Stimulated activated CD8-positive, alpha-beta memory T cell treated with anti-CD3 and anti-CD28 coated beads, Interleukin-7, amount 100 ng/mL, for 4 hours (primary cell): ENCODE measurements at places on chromosomes 16 and 17.

DNA sequence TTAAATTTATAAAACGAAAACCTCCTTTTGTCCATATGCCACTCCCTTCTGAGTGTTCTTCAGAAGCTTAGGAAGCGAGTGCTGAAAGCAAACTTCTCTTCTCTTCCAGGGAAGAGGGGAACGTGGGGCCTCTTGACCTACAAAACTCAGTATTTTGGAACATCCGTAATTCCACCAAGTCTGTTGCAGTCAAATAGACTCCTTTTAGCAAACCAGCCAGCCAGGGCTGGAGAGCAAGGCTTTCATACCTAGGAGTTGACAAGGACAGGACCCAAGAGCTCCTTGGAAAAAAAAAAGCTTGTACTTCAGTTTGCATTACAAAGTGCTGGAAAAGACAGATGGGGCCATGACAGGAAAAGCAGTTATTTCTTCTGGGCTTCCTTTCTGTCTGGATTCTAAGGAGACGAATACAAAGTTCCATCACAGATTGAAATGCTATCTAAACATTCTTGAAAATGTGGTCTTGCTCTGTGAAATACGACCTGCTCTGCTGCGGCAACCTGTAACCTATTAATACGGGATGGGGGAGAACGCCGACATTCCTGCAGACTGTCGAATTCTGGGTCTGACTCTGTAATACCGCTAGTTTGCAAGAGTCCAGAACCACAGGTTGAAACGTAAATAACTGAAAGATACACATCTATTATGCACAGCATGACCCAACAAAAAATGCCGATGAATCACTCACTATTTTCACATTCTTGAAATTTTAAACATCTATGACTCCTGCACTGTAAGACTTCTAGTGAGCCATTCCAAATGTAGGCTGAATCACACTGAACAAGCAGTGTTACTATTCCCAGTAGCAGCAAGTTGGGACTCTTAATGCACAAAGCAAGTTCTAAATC, 20.6 kb downstream of the VPS53 start:
- DNase-seq: no peak

DNA sequence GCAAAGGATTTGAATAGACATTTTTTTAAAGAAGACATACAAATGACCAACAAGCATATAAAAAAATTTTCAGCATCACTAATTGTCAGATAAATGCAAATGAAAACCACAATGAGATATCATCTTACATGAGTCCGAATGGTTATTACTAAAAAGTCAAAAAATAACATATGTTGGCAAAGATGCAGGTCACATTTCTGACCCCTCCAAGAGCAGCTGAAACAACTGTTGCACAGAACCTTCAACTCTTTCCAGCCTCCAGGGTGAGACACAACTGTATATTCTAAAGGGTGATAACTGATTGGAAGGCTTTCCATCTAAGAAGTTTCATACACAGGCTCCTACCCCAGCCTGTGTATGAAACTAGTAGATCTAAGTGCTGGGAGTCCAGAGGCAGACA, 51.9 kb downstream of the SLFN5 start:
- DNase-seq: no peak

GRCh38 chr16:10485698-10486382, 94.6 kb downstream of the EMP2 start:
- DNase-seq: no peak

DNA sequence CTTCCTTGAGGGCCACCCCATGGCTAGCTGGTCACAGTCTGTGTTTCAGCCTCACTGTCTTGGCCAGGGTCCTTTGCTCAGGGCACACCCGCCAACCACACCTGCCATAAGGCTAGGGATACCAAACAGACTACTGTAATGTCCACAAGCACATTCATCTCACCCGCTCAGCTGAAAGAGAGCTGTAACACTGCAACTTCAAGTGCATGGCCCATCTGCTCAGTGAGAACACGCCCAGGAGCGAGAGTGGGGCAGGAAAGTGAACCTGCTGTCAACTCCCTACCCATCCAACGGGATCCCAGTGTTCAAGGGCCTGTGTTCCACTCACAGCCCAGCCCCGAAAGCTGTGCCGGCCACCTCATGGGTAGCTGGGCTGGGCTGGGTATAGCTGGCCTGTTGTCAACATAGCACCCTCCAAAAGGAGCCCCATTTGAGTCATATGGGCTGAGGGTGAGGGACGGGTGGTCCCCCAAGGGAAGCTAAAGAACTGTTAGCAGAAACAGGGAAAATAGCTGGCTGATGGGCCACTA, 55.7 kb downstream of the SCNN1B start:
- no peak for DNase-seq

DNA sequence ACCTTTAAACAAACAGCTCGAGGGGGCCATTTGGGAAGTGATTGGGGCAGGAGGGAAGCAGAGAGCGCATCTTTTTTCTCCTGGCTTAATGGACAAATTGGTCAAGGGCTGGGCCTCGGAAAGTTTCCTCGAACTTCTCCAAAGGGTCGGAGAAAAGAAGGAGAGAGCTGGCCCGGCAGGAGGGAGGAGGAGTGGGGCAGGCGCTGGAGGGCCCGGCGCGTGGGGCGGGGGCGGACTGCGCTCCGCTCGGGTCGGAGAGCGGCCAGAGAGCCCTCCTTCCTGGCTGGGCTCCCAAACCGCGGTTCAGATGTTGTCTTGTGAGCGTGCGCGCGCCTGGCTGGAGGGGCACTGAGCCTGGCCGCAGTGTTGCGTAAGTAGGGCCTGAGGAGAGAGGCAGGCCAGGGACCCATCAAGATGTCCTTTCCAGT, 1.2 kb downstream of the MMP2 start:
- no peak for DNase-seq

DNA sequence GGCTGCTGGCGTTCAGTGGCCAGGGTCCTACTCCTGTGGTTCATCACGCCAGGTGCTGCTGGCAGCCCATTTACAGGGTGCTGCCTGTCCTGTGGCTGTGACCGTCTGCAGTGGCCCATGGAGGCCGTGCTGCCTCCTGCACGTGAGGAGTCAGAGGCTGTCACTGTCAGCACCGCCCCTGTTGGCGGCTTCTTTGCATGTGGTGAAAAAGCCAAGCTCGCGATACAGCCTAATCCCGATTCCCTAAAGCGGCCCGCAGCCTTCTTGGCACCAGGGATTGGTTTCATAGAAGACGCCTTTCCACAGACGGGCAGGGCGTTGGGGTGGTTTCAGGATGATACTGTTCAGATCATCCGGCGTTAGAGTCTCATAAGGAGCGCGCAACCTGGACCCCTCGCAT, 35.3 kb downstream of the RAB11FIP3 start:
- no peak for DNase-seq

DNA sequence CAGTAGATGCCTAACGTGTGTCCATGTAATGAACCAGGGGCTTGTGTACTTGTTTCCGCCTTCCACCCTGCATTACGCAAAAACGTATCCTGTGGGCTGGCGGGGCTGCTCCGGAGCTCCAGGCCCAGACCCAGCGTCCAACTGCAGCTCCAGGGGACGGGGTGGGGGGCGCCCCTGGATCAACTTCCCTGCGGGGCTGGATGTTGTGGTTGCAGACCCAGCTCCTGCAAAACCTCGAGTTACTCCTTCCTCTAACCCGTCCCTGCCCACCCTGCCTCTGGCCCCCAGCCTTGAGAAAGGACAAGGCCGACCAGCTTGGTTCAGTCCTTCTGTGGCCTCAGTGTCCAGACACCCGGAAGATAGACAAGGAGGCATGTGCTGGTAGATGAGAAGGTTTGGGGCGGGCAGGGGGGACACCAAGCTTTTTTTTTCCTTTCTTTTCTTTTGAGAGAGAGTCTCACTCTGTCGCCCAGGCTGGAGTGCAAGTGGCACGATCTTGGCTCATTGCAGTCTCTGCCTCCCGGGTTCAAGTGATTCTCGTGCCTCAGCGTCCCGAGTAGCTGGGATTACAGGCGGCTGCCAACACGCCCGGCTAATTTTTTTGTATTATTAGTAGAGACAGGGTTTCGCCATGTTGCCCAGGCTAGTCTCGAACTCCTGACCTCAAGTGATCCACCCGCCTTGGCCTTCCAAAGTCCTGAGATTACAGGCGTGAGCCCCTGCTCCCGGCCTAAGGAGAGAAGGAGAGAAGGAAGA, 731 bp upstream of the EXOC7 start:
- no peak for DNase-seq

DNA sequence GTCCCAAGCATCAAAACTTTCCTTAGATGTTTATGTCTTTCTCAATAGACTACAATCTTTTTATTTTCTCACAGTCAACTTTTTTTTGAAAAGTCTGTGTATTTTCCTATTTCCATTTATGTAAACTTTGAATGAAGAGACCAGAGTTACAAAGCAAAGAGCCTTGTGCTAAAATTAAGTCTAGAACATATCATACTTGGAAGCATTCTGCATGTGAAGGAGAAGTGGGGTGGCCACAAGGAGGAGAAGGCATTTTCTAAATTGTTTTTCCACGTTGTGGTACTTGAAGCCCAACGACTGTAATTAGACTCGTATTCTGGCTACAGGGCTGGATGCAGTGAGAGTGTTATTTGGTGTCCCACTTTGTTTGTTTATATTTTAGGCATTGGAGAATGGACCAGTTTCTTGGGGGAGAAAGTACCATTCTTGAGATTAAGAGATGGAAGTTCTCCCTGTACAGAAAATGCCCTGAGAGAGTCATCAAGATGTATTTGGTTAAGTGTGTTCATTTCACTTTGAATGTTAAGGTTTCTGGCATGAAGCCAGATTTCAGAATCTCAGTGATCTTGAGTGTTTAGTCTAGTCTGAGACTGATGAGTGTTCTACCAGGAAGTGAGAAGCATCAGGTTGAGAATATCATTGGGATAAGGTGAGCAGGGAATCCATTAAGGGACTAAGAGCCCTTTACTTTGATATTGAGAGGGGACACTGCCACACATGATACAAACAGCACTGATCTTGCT, 71.6 kb downstream of the MAP2K6 start:
- DNase-seq: no peak

DNA sequence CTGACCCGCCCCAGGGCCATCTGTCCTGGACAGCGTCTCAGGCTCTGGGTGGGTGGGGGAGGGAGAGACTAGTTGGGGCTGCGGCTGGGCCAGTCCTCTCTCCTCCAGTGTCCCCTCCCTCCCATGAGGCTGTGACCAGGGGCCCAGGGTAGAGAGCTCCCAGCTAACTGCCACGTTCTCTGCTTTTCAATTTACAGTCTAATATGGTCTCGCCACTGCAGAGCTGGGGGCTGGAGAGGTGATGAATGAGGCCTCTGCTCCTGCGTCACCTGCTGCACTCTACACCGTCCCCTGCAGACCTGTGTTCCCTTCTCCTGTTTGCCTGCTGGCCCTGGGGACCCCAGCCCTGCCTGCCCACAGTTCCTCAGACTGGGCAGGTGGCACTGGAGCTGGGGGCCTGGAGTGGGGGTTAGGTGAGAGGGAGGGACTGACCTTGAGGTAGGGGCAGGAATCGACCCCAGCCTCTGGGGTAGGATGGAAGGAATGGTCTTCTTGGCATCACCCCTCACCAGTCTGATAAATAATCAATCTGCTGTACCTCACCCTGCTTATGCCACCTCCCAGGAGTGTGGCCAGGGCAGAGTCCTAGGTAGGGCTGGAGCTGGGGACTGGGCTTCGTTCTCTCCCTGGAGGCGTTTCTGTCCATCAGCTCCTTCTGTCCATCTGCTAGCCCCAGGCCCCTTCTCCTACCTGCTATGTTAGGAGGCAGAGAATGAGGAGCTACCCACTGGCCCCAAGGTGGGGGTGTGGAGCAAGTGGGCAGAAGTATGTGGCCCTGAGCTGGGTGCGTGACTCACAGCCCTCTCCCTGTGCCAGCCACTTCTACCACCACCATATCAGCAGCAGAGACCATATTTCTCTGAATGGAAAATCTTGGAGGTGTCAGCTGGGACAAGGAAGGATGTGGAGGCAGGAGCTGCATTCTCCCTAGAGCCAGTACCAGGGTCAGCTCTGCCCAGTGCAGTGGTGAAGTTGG, 12.9 kb downstream of the SEZ6 start:
- DNase-seq: no peak

GRCh38 chr17:62876673-62877405, 68.7 kb upstream of the MARCHF10 start:
- no peak for DNase-seq

GRCh38 chr17:64092952-64093451, 36.9 kb downstream of the ERN1 start:
- DNase-seq: no peak

DNA sequence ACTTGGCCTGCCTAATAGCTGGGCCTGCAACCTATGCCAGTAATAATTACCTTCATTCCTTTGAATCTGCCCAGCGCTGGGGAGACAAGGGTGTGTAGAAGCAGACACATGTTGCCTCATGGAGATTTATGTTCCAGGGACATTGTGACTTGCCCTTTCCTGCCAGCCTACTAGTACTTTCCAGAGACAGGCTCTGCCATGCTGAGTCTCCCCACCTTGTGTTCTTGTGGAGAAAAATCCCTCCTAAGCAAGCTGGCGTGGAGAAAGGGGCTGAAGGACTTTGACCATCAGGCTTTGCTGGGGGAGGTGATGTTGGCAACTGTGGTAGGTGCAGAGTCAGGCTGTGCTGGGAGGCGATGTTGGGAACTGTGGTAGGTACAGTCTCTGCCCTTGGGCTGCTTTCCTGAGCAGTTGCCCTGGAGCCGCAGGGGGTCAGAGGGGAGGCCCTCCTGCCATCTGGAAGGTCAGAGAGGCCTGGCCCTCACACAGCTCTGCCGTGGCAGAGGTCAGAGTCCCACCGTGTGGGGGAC, 4.0 kb downstream of the KSR1 start:
- no peak for DNase-seq

DNA sequence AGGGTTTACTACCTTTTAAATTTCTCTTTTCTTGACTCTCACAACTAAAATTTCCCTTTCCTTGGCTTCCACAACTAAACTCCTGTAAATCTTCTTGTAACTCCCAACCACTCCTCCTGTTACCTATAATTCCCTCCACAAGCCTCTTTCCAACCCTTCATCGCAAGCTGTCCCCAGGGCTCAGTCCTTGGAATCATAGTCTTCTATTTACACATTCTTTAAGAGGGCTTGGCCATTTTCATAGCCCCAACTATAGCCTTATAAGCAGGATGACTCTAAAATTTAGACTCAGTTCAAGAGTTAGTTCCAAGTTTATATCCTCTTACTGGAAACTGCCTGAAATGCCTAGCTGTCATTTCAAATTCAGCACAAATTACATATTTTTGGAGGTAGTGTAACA, 23.9 kb downstream of the GLG1 start:
- DNase-seq: no peak

DNA sequence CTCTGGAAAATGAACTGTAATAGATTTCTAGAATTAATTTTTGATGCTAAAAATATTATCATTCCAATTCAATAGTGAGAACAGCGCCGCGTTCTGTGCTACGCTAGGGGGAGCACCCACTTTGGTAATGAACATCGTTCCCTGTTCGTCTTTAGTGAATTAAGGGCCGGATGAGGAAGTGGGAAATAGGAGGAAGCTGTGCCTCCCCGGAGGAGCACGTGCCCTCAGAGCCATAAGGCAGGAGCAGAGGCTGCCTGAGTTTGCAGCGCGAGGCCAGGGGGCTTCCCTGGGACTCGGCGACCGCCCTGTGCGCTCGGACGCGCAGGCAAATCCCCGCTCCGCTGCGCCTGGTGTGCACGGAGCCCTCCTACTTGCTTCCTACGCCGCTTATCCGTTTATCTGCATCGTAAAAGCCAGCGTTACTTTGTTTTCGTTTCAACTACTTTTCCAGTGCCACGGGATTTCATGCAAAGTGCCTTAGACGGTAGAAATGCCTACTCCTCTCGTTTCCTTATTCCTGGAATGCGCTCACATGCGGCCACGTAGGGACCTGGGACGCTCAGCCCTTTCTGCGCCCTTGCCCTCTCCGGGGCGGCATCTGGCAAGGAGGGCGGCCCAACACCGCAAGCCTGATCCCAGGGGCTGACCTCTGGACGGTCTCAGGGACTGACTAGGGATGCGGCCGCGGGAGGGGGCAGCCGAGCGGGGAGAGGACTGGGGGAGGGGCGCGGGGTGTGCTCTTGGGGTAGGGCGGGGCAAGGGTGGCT, 76.4 kb downstream of the KCNJ12 start:
- no peak for DNase-seq
